Urinary bladder (tissue), 4 donors: ENCODE measurements at places on chromosomes 1 and 21. TPM values are rescaled to one million over a fixed set of nuclear protein-coding genes. Genes with fewer than 3 reads are reported as not detected.

Gene RNASEL
- 17.2 TPM for total RNA-seq

- no peak for DNase-seq
Measured at GRCh38 chr1:195878478-195878877, 729.8 kb downstream of the KCNT2 start.

DNA sequence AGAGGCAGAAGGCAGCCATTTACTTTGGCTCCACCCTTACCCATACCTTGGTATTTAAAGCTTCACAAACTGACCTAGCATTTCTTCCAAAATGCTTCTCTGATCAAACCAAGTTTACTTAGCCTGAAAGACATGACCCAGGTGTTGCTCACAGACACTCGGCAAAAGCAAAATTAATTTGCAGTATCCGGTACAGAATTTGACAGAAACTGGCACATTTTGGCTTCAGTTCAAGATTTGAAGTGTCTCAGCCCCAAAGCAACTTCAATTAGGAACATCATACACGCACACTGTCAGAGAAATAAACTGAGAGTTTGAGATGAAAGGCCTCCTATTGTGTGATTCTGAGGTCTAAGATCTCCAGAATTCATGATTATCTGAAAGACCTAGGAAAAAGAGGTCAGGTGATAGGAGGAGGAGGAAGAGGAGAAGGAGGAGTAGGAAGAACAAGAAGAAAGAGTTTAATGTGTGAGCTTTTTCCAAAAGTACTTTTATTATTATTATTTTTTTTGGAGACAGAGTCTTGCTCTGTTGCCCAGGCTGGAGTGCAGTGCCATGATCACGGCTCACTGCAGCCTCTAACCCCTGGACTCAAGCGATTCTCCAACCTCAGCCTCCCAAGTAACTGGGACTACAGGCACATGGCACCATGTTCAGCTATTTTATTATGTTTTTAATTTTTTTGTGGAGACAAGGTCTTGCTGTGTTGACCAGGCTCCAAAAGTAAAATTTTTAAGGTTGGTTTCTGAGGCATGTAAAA lies 143.6 kb downstream of the SLC45A1 start:
- DNase-seq: no peak

DNA sequence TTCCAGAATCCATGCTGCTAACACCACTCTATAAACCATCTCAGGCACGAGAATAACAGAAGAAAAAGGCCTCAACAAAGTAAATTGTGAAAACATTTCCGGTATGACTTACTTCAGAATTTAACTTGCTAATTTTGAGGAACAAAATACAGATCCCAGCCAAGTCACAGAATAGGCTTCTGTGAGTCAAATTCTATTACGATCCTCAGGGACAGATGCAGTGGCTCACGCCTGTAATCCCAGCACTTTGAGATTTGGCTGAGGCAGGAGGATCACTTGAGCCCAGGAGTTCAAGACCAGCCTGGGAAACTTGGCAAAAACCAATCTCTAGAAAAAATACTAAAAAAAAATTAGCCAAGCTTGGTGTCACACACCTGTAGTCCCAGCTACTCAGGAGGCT lies 8.8 kb upstream of the CCDC27 start:
- no peak for DNase-seq

- no peak for DNase-seq
Measured at GRCh38 chr1:5509664-5510452, 482.4 kb downstream of the NPHP4 start.

GRCh38 chr21:23887725-23888306 lies 1719.5 kb downstream of the MRPL39 start:
- DNase-seq: no peak

- DNase-seq: peak; percentile 46
Measured at GRCh38 chr1:37946703-37947360, at the start of gene INPP5B. Gene INPP5B, minus strand, starts transcription at chr1:37947053. Its CDS starts 745 bp downstream, at chr1:37946308.

GRCh38 chr1:19892628-19893168 lies 10.5 kb downstream of the OTUD3 start:
- no peak for DNase-seq
